ENCODE measurements at places on chromosomes 3 and 15. TPM values are rescaled to one million over a fixed set of nuclear protein-coding genes. Genes with fewer than 3 reads are reported as not detected.

Gene LNP1
- 0.67 TPM for total RNA-seq

Gene C15orf62
- total RNA-seq, result not detected

Gene SLC9A9
- 0.31 TPM for total RNA-seq

Gene CLCN2
- total RNA-seq, result 5.9 TPM

Gene GREM1
- 5.8 TPM for total RNA-seq

Gene WDR93
- 0.25 TPM for total RNA-seq

Gene PPCDC
- total RNA-seq, result 20.1 TPM

Gene MCF2L2
- total RNA-seq, result 0.24 TPM

Gene LDHAL6B
- total RNA-seq, result not detected

Gene CDC25A
- 9.2 TPM for total RNA-seq

Gene SIDT1
- 0.63 TPM for total RNA-seq

Gene ANAPC13
- 49.1 TPM for total RNA-seq

Gene SLC12A1
- total RNA-seq, result not detected

Gene GUCA1C
- not detected for total RNA-seq

Gene RAB6B
- total RNA-seq, result 2.2 TPM

Gene PPP1R14D
- 0.33 TPM for total RNA-seq

Gene CFAP20DC
- total RNA-seq, result 2.5 TPM

Gene PIERCE2
- total RNA-seq, result 4.2 TPM

Gene BOC
- 6.2 TPM for total RNA-seq

Gene SLC6A11
- 0.03 TPM for total RNA-seq

Gene RYR3
- not detected for total RNA-seq

Gene ZNF639
- total RNA-seq, result 26.6 TPM

Gene CLDN18
- total RNA-seq, result not detected

Gene PODXL2
- total RNA-seq, result 11.3 TPM

Gene CLDN16
- total RNA-seq, result not detected

Gene FRMD4B
- total RNA-seq, result 1.4 TPM

Gene ADIPOQ
- total RNA-seq, result not detected

Gene ITIH1
- total RNA-seq, result not detected

Gene LRRC2
- total RNA-seq, result not detected

Gene SCN10A
- total RNA-seq, result not detected

Gene RPS27L
- total RNA-seq, result 367 TPM

Gene HACL1
- 24.4 TPM for total RNA-seq

Gene GOLGA8B
- 23.6 TPM for total RNA-seq

Gene KATNBL1
- total RNA-seq, result 24.0 TPM

Gene CSTA
- total RNA-seq, result 1.3 TPM

Gene CHST2
- total RNA-seq, result 0.48 TPM

Gene GRK7
- not detected for total RNA-seq

Gene EPB42
- total RNA-seq, result not detected

Gene SLC22A13
- total RNA-seq, result not detected

Gene RBMS3
- total RNA-seq, result 0.51 TPM

Gene CAV3
- not detected for total RNA-seq

Gene CGNL1
- 0.72 TPM for total RNA-seq

Gene WWTR1
- 145 TPM for total RNA-seq

Gene TFDP2
- total RNA-seq, result 19.5 TPM

Gene MYLK
- total RNA-seq, result 16.7 TPM

Gene DCP1A
- 5.7 TPM for total RNA-seq

Gene MUC13
- 6.6 TPM for total RNA-seq

Gene SUCLG2
- total RNA-seq, result 33.9 TPM

Gene RCN2
- total RNA-seq, result 62.1 TPM

Gene ADAMTSL3
- total RNA-seq, result 0.19 TPM

Gene VPS13C
- 11.9 TPM for total RNA-seq

Gene XCR1
- not detected for total RNA-seq

Gene LRRC28
- total RNA-seq, result 17.1 TPM

Gene CCR2
- not detected for total RNA-seq

Gene PLSCR5
- not detected for total RNA-seq

Gene GPR149
- total RNA-seq, result not detected

Gene MKRN2OS
- not detected for total RNA-seq

Gene SLC27A2
- total RNA-seq, result 37.7 TPM

Data from A549 treated with Mapracorat at 1 μM for 4 hours (cell line).